ENCODE measurements at places on chromosomes 11 and 22.
A peak's percentile ranks its signal among the peaks of the same experiment; 100 is the strongest.

- DNase-seq: no peak
Measured at GRCh38 chr11:68383976-68384501, 71.6 kb downstream of the LRP5 start.

DNA sequence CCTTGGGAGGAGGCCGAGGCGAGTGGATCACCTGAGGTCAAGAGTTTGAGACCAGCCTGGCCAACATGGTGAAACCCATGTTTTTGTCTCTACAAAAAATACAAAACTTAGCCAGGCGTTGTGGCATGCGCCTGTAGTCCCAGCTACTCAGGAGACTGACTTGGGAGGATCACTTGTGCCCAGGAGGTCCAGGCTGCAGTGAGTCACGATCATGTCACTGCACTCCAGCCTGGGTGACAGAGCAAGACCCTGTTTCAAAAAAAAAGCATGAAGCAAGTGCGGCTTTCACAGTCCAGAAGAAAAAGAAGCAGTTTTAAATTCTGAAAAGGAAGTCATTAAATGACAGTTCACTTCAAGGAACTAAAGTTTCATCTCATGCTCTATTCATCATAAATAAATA lies 7.1 kb upstream of the LTO1 start:
- DNase-seq: no peak

- no peak for DNase-seq
Measured at GRCh38 chr22:48306284-48306683, 1521.4 kb downstream of the BRD1 start.

DNA sequence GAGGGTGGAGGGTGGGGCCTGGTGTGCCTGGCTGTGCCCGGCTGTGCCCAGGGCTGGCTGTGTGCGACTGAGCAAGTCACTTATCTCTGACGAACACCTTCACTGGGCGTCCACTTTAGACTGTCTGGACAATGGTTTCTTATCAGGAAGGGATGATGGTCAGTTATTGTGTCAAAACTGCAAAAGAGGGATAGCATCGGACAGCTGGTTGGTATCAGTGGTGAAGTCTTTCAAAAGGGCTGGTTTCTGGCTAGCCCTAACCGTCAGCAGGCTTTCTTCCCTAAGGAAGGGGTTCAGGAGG lies 4.1 kb upstream of the MGAT3 start:
- DNase-seq: no peak

GRCh38 chr11:75771646-75772410 lies 3.2 kb downstream of the DGAT2 start:
- DNase-seq: peak; percentile 41

All from NCI-H226 (cell line).